Stromal cell of bone marrow (primary cell): ENCODE measurements at places on chromosomes 13 and 19.
A peak's percentile ranks its signal among the peaks of the same experiment; 100 is the strongest.

GRCh38 chr19:10929402-10929794 is 787 bp downstream of the TIMM29 start:
- no peak for DNase-seq

GRCh38 chr13:93066187-93066586 is 160.4 kb upstream of the GPC6 start:
- peak; percentile 93 for DNase-seq

GRCh38 chr19:29858000-29858596 is 46.3 kb downstream of the CCNE1 start:
- DNase-seq, result no peak

GRCh38 chr19:28288572-28289264 is 924.2 kb downstream of the UQCRFS1 start:
- no peak for DNase-seq

DNA sequence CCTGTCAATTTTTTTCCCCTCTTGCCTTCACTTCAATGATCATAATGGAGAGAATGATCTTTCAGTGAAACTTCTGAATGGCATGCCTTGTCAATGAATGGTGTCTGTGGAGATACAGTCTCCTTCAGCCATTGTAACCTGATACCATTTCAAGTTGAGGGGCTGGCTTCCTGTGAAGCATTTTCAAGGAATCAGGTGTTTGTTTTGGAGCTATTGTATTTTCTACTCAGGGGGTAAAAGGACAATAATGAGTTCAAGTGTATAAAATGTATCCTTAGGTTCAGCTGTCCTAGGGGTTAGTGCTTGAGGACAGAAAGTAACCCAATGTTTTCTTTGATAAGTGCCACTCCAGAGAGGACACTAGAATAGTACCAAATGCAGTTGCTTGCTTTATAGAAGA is 23.8 kb upstream of the CBY2 start:
- DNase-seq, result no peak

DNA sequence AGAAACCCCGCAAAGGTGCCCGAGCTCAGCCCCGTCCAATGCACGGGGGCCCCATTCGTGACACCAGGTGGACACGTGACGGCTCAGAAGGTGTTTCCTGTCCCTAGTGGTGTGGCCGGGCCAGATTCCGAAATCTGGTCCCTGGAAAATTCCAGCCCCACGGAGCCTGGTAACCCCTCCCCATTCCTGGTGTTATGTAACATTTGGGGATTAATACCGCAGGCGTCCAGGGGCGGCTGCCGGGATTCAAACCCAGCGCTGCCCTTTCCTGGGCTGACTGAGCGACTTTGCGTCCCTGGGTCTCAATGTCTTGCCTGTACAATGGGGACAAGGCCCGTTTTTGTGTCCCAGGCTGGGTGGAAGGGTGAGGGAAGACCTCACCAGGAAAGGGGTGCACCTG is 1.0 kb upstream of the PLK5 start:
- no peak for DNase-seq
